ENCODE measurements at places on chromosomes 11 and 22.

DNA sequence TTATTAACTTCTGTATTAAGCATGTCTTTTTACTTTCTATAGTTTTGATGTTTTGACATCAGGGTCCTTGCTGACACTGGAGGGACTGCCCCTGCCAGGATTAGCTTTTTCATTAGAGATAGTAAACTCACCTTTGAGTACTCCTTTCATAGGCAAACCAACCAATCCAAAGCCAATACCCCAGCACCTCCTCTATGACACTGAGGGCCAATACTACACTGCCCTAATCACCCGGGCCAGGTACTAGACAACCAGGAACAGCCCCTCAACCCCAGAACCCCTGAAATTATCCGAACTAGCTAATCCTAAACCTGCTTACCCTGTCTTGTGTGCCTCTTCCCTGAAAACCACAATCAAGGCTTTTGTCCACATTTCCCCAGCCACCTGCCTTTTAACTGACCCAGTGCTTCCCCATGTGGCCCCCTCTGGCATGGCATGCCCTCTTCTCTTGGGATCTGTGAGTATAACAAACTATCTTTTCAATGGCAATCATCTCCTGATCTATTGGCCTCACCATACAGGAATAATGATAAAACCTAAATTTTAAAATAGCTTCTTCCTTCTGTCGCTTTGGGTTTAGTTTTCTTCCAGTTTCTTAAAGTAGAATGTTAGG is 31.2 kb downstream of the RAB6A start:
- no peak for DNase-seq

- no peak for DNase-seq
Observed at GRCh38 chr22:40417881-40418280, 47.5 kb downstream of the SGSM3 start.

DNA sequence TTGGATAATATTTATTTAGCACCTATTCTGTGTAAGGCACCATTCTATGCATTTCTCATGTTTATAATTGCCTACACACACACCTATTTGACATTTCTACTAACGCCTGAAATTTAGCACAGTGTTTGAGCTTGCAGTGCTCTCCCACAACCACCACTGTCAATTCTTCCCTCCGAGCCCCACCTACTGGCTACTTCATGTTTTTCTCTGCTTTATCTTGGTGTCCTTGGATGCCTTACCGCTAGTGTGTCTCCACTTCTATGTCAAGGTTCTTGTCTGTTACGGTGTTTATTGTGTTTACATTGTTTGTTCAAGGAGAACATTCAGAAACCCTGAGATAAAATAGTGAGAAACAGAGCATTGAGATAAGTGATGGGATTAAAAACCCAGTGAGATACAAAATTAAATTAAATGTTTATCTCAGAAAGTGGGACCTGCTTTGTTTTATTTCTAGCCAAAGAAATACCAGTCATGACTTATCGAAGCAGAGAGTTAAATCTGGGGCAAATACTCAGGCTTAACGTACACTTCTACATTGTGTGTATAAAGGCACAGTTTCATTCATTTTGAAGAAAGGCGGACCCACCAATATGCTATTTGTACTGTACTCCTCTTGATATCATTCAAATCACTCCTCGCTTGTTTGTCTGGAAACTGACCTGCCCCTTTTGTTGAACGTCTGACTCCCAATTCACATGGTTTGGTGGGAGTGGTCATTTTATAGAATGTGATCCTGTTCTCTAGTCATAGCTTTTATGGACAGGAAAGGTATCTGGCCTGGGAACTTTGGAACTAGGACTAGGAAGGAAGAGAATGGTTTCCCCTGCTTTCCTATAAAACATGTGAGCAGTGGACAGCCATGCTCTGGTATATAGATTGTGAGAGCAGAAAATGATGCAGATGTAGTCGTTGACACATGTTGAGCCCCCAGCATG is 39.2 kb upstream of the SLC36A4 start:
- no peak for DNase-seq

DNA sequence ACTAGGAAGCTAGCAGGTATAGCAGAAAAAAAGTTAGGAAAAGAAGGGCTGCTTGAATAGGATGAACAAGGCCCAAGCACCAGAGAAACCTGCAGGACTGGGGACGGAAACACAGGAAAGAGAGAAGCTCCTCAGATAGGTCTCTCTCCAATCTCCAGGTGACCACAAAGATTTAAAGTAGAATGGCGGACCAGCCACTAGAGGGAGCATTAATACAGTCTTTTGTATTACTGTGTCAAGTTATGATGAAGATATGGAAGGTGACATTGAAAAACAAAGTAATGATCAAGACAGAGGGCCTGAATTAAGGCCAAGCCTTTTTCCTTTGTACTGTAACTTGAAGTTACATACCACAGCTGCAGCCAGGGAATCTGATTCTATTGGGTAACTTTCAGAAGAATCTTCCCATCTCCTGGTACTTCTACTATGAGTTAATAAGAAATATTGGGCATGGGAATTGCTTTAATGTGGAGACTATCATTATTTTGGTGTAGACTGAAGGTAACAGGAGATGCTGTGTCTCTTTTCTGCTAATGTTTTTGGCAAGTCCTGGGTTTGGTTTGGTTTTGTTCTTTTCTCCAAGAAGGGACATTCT is 33.8 kb downstream of the OR2AG2 start:
- peak; percentile 81 for DNase-seq

DNA sequence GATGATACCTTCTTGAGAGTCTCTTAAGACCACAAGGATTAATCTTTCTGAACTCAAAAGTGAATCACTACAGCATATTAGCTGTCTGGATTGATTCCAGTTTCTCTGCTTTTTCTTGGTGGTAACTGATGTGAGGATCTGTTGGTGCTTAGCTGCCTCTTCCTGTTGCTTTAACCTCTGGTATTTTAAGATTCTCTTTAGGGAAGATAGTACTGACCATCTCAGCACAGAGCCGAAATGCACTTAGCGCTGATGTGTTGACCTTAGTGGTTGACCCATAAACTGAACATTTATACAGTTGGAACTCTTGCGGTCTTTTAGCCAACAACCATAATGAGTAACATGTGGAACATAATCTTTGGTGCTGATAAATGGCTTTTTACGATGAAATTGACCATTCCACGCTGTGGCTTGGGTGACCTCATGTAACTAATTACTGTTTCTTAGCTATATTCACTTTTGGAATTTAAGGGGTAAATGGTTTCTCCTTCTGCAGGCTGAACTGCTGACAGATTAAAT is 33.7 kb downstream of the APLP2 start:
- no peak for DNase-seq

DNA sequence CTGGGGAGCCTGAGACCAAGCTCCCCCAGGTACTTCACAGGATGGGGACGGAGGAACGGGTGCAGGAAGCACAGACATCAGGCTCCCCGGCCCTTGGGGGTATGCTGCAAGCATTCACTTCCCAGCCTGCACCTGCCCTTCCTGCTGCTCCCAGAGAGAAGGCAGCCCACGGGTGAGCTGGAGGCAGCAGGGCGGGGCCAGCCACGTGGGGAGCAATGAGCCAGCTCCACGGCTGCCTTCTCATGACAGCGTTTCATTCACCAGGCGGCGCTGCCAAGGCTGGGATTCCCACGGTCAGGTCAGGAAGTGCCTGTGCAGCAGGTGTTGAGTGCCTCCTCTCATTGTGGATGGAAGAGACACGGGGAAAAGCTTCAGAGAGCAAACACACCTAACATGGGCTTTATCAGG is 14.5 kb upstream of the PHLDA2 start:
- DNase-seq, result peak; percentile 37

- DNase-seq, result no peak
Observed at GRCh38 chr11:80841675-80842074, 1400.8 kb upstream of the TENM4 start.

- DNase-seq, result no peak
Observed at GRCh38 chr11:72576243-72576595, 98.0 kb downstream of the PDE2A start.

GRCh38 chr22:32018056-32018455 is 25.0 kb upstream of the SLC5A1 start:
- DNase-seq, result no peak

DNA sequence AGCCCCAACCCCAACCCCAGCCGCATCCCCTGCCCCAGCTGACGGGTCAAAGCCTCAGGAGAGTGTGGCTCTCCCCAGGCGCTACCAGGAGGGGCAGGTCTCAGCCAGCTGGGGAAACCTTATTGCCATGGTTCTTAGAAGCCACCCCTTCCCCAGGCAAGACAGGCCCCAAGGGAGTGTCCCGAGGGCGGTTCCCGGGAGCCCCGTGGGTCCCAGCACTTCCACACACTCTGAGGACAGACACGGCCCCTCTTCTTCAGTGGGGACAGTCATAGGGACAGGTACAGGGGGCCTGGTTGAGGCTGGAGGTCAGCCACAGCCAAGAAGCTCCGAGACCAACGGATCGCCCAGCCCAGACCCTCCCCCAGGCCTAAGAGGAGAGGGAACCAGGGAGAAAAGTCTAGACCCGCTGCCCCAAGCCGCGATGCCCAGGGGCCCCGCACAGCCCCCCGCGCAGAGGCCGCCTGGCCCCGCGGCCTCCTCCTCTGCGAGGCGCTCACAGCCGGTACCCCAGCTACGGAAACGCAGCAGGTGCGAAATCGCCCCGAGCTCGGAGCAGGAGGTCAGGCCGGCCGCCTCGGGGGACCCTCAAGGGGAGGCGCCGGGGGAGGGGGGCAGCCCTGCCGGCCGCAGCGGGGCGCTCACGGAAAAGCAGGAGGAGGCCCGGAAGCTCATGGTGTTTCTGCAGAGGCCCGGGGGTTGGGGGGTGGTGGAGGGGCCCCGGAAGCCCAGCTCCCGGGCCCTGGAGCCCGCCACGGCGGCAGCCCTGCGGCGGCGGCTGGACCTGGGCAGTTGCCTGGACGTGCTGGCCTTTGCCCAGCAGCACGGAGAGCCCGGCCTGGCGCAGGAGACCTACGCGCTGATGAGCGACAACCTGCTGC is 2.6 kb downstream of the KLHDC7B start:
- peak; percentile 76 for DNase-seq

DNA sequence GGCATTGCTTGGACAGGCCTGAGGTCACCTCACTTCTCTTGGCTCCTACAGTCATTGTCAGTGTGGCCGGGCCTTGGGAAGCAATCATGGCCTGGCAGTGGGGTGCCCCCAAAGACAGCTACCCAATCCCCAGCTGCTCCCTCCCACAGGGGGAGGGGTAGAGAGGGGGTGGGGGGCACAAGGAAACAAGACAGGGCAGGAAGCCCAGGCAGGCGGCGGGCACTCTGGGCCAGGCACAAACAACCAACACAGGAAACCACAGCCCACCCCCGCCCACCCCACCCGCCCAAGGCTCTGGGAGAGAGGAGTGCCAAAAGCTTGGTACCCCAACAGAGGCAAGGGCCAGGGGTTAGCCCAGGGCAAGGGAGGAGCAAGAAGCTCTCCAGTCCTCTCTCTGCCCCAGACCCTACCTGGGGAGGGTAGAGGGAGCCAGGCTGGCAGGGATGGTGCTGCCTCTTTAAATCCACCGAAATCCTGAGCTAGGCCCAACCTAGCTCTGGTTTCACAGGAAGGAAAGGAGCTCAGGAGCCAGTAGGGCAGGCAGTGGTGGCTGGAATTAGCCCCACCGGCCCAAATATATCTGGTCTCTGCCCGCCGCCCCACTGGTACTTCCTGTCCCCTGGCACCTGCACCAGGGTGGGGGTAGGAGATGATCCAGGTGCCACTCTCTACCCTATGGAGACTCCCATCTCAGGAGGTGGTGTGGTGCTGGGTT is 12.2 kb downstream of the BCL9L start:
- DNase-seq, result peak; percentile 82

DNA sequence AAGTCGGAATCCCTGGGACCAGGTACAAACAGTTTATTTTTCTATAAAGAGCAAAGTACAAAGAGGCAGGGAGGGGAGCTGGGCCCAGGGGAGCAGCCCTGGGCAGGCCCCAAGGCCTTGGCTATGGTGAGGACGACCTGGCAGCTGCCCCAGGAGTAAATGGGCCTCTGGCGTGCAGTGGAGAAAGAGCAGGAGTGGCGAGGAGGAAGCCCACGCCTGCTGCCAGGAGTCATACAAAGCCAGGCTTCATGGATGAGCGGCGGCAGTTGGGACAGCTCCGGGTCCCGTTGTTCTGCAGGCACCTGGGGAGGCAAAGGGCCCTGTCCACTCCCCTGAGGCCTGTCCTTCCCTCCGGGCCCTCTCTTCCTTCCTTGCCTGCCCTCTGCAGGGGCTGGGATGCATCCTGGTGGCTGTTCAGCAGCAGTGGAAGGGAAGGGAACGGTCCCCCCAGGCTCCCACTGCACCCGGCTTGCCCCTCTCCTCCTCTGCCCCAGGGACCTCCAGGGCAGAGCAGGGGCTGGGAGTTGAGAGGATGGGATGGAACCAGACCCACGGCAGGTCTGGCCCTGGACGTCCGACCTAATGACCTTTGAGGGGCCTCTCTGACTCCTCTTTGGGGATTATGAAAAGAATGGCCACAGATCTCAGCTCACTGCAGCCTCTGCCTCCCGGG is 11.1 kb downstream of the RAPSN start:
- DNase-seq, result no peak

- DNase-seq, result no peak
Observed at GRCh38 chr11:11397036-11397415, 44.0 kb upstream of the CSNK2A3 start.

DNA sequence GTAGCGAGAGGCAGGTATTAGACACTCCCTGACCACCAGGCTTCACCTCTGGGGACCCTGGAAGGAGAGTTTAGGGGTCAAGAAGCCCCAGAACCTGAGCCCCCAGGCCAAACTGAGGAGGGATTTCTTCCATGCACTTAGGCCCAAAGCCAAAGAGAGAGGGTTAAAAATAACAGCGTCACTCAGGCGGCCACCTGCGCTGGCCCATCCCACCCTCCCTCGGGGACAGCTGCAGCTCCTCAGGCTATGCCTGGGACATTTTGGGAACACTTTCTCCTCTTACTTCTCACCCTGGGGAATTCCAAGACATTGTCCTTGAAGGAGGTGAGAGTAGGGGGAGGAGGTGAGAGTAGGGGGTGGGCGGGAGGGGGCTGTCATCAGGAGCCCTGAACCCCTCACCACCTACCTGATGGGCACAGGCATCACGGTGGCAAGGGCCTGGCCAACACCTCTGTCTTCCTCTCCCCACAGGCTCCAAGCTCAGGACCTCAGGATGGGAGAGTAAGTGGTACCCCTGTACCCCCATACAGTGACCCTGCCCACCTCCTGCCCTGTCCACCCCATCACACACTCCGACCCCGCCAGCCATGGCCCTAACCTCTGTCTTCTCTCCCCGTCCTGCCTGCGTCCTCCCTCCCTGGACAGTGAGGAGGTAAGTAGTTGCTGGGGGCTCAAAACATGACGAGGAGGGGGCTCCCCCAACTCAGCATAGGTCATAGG is 583 bp downstream of the TNNI2 start:
- no peak for DNase-seq

- peak; percentile 54 for DNase-seq
Observed at GRCh38 chr22:28443526-28443876, 236.1 kb downstream of the TTC28 start.

DNA sequence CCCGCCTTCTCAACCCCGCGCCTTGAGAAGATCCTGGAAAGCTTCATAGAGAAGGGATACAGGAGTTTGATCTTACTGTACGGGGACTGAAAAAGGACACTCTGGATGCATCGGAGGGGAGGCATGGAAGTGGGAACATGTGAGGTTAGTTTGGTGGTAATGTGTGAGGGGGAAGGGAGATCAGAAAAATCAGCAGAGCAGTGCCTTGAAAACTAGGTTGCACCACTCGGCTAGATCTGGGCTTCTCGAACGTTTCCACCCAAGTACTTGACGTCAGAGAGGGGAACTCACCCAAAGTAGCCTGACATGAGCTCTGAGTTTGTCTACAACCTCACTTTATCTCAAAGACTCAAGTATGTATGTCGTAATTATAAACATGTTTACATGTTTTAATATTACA is 14.5 kb downstream of the USP35 start:
- DNase-seq, result peak; percentile 74

Data from CD4-positive, alpha-beta T cell treated with Interleukin-17A for 4 hours (primary cell).